T-cell (primary cell): ENCODE measurements at places on chromosomes 7 and 10. TPM values are rescaled to one million over a fixed set of nuclear protein-coding genes. Genes with fewer than 3 reads are reported as not detected.
A peak's percentile ranks its signal among the peaks of the same experiment; 100 is the strongest.

DNA sequence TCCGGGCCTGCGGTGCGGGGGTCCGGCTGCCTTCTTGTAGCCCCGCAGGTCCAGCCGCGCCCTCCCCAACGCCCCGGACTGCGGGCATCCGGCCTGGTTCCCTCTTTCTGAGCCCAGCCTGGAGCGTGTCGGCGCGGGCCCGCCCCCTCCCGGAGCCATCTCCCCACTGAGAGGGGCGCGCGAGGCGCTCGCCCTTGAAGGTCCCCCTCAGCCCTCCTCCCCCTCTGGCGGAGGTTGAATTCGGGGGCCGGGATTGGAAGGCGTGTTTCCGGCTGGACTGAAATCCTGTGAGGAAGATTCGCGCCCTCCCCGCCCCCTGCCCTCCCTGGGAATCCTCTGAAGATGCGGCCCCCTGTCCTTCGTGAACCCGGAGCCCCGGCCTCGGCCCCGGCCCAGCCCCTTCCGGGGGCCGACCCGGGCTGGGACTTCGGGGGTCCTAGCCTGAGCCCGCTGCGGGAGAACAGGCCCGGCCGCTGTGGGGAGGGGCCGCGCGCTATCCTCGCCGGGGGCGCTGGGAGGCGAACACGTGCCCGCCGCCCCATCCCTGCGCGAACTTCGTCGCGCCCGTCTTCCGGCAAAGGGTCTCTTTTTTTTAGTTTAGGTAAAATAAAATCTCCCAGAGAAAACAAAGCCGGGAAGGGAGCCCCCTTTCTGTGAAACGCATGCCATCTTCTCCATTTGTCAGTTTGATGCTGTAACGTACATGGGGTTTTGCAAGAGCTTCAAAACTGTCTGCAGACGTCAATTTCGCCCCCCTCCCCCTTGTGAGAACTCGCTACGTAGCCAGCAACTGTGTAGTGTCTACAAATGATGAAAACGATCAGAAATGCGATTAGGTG lies 636 bp downstream of the PDCD4 start:
- DNase-seq, result peak; percentile 96

DNA sequence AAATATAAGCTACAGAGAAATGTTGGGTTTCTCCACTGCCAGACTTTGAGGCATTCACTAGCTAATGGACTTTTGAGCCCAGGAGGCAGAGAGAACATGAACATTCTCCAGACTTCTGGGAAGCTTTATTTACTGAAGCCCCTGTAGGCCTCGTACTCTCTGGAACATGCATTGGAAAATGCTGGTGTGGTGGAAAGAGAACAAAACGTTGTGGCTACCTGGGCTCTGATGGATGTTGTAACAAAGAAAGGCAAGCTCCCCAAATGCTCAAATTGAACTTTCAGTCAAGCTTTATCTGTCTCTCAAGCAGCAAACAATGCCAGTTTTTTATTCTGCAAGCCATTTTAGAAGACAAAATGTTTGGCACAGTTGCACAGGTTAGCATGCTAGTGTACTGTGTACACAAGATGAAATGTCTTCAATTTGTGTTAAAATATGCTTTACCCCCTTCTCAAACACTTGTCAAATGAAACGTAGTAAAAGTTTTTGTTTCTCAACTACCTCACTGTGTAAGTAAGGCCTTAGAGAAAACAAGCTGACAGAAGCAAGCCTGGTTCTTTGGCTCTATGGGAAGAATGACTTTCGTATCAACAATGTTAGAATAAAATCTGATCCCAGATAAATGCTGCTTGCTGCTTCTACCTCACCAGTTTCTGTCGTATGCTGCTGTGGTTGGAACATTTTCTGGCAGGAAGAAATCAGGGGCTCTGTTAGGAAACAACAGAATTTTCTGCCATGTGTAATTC lies 71.0 kb upstream of the CC2D2B start:
- no peak for DNase-seq

GRCh38 chr10:59007307-59008025 lies 169.0 kb upstream of the PHYHIPL start:
- no peak for DNase-seq

DNA sequence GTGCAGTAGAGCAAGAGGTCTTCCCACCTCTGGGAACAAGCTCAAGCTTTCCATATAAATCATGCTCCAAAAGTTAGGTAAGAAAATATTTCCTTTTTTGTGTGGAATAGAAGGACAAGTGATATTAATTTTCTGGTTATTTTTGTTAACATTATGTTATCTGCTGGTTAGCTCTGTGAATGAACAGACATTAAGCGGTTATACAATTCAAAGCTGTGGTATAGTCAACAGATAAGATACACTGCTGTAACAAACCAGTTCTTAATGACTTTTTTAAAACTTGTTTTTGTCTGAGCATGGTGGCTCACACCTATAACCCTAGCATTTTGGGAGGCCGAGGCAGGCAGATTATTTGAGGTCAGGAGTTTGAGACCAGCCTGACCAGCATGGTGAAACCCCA lies 43.0 kb upstream of the PRKAR2B start:
- DNase-seq, result no peak

DNA sequence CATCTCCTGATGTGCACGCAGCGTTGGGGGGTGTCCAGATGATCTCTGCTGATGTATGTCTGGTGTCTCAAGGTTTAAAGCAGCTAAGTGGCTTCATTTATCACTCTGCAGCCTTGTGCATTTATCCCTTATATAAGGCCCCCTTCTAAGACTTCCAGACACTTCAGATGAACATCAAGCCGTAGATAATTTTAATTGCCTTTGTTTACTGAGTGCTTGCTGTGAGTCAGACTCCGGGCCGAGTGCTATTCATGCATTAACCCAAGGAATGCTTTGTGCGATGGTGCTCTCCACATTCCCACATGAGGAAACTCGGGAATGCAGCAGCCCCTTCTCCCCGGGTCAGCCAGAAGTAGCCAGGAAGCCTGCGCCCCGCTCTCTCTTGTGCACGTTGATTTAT lies 328.6 kb upstream of the COBL start:
- no peak for DNase-seq

- DNase-seq, result no peak
These were observed 8.4 kb downstream of the OSBPL3 start for GRCh38 chr7:24971333-24972165.

- DNase-seq, result no peak
These were observed 6.5 kb downstream of the SVIL start for GRCh38 chr10:29628311-29628710.

DNA sequence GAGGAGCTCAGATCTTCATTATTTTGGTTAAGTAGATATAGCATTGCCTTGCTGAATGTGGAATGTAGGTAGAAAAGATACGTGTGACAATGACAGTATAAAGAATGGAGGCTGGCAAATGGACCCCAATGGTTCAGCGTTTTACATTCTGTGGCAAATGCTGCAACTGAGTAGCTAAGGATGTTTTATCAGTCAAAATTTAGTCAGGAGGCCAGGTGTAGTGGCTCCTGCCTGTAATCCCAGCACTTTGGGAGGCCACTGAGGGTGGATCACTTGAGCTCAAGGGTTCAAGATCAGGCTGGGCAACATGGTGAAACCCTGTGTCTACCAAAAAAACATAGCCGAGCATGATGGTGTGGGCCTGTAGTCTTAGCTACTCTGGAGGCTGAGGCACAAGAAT lies 120.5 kb upstream of the GHITM start:
- DNase-seq, result no peak

GRCh38 chr10:60384011-60384410 lies 5.7 kb downstream of the ANK3 start:
- no peak for DNase-seq

DNA sequence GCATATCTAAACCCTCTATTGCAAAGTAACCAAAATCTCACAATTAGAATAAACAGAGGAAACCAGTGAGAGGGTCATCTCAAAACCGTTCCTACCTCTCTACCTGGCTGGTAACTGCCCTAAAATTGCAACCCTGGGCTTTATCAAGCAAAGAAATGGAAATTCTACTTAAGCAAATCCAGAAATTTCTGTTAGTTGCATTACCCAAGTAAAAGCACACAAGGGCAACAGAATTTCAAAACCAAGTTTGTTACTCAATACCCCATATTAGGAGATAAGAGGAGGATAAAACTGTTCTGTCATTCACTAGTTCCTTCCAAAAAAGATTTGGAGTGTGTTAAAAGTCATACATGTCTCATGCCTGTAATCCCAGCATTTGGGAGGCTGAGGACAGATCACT lies 195.3 kb downstream of the FAM107B start:
- DNase-seq, result no peak

GRCh38 chr10:85976267-85976793 lies 390.3 kb downstream of the GRID1 start:
- DNase-seq, result no peak

DNA sequence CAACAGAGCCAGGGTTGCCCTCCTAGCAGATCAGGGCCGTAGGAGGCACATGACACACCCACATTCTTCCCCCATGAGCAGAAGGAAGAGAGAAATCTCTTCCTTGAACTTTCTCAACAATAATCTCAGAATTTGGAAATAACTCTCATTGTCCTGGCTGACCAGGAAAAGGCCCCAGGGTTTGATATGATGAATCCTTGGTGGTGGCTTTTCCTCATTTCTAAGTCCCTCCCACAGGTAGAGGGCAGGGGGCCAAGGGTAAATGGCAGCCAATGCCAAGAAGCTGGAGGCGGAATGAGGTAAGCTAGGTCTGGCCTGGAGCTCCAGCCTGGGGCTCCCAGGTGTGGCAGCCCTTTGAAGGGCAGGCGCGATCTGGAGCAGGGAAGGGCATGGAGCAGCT lies 67.8 kb downstream of the GRB10 start:
- no peak for DNase-seq

DNA sequence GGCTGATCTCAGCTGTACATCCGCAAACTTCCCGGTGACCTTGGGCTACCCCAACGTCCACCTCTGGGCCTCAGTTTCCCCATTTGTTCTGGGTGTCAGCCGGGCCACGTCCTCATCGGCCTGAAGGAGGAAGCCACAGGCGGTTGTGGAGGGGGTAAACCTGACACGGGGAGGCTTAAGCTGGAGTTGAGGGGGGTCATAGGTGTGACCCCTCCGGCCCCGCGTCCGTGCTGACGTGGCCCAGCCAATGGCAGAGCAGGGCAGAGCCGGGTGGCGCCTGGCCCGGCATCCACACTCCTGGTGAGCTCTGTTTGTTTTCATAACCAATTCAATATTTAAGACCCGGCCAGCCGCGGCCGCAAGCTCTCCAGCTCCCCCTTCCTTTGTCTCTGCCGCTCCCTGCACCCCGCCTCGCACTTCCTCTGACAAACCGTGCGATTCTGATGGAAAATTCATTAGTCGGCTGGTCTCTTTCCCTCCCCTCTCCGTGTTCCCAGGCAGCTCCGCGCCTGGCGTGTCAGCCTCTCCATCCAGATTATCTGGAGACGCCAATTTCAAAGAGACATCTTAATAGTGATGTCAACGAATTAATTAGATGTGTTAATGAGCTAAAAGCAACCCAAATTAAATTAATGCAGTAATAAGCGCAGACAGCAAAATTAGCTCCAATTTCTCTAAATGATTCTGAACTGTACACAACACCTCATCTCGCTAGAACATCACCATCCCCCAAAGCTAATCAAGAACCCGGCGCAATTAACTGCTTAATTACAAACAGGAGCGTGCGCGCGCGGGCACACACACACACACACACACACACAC lies 55.4 kb downstream of the MICALL2 start:
- no peak for DNase-seq

DNA sequence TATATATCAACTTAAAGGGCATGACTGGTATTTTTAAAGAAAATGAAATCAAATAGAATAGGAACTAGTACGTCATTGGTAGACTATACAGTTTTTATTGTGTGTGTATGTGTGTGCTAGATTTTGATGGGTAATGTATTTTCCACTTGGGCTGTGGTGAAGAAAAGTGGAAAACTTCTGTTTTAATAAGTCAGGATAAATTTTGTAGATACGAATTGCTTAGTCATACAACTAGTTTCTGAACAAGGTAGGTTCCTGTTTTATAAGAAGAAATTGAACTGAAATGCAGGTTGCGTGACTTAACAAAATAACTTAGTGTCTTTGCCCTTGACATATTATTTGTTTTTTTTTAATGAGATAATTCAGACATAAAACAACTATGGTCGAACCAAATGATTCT lies 24.3 kb downstream of the UBN2 start:
- no peak for DNase-seq

GRCh38 chr7:138834583-138834982 lies 36.6 kb upstream of the ATP6V0A4 start:
- no peak for DNase-seq

DNA sequence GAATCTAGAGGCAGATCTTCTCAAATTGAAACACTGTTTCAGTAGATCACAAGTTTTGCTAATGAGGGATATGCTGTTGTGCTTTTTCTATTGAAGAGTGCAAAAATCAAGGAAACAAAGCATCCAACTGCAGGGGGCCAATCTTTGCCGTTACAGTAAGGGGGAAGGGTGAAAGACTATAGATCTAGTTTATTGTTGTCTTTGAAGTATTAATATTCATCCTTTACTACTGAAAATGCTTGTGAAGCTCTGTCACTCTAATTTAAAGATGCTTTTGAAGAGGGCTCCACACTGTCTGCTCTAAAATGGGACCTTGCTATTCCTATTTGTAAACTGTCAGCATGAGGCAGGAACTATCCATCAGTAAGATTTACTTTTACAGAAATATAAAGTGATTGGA lies 110.3 kb downstream of the MBL2 start:
- DNase-seq, result no peak

- no peak for DNase-seq
These were observed 129.0 kb downstream of the DIP2C start for GRCh38 chr10:560314-560992.

- no peak for DNase-seq
These were observed 3.2 kb downstream of the SFRP5 start for GRCh38 chr10:97768322-97769315.

Gene CCDC172
- total RNA-seq, result not detected

Gene CTNNA3
- total RNA-seq, result not detected

Gene UBE2D1
- total RNA-seq, result 11.0 TPM

Gene NPFFR1
- total RNA-seq, result not detected

Gene OGA
- total RNA-seq, result 244 TPM

Gene PTN
- 0.16 TPM for total RNA-seq

Gene FLNC
- total RNA-seq, result 0.93 TPM

Gene FAM131B
- 0.76 TPM for total RNA-seq

Gene SPDYE1
- not detected for total RNA-seq

Gene DYDC2
- not detected for total RNA-seq

Gene MNX1
- total RNA-seq, result not detected

Gene SPDYE2B
- total RNA-seq, result not detected
